ENCODE measurements at places on chromosomes 12 and 14.

DNA sequence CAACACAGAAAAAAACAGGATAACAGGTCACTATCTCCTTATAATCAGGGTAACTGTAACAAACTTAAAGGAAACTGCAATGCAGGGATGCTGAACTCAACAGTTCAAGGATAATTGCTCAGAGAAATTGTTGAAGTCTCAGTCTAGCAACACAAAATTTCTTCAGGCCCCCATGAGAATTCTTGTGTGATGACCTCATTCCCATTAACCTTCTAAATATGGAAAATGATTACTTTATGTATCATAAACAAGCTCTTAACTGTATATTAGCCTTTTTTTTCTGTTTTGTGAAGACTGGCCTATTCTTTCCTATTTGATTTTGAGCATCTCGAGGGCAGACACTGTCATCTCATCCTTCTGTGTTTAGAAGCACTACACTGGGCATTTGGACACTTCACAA lies 47.1 kb downstream of the IGF1 start:
- DNase-seq = no peak

- no peak for DNase-seq
Measured at GRCh38 chr12:18564306-18564705, 173.5 kb downstream of the PLCZ1 start.

- DNase-seq = no peak
Measured at GRCh38 chr12:110721570-110721969, 21.1 kb downstream of the PPP1CC start.

DNA sequence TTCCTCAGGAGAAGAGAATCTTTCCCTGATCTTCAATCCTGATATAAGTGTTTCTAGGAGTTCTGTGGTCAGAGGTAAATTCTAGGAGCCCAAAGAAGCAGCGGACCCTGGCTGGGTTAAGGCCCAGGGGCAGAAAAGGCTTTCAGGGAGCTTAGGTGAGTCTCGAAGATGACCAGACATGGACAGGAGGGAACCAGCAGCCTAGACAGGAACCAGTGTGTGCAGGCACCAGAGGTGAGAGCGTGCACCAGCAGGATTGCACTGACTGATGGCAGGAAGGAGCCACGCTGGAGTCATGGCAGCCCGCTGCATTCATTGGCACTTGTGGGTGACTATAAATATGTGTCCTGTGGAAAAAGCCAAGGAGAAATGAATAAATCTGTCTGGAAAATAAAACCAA lies 489.9 kb downstream of the BCL11B start:
- no peak for DNase-seq

GRCh38 chr14:38718519-38718918 lies 384.5 kb downstream of the SEC23A start:
- no peak for DNase-seq

- DNase-seq = peak; percentile 96
Measured at GRCh38 chr14:85601246-85601645, 71.3 kb downstream of the FLRT2 start.

DNA sequence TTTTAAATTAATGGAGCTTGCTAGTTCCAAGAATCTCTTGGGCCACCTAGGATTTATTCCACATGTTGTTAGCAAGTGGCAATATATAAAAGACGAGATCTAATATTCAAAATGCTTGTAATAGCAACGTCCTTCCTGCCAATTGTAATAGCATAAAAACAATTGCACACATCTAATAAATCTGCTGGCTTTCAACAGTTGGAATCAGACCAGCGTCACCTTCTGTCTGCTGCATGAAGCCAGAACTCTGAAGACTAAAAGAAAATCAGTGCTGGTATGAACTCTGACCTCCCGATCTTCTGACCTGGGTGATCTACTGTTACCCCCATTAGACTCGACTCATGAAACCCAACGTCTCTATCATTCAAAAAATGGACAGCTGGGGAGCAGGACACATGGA lies 100.6 kb downstream of the DIO2 start:
- DNase-seq = peak; percentile 40

GRCh38 chr12:41288142-41288811 lies 100.2 kb downstream of the PDZRN4 start:
- peak; percentile 100 for DNase-seq
